ENCODE measurements at places on chromosomes 13 and 19.

GRCh38 chr19:35562336-35562735 lies 1.1 kb downstream of the ATP4A start:
- DNase-seq: no peak

DNA sequence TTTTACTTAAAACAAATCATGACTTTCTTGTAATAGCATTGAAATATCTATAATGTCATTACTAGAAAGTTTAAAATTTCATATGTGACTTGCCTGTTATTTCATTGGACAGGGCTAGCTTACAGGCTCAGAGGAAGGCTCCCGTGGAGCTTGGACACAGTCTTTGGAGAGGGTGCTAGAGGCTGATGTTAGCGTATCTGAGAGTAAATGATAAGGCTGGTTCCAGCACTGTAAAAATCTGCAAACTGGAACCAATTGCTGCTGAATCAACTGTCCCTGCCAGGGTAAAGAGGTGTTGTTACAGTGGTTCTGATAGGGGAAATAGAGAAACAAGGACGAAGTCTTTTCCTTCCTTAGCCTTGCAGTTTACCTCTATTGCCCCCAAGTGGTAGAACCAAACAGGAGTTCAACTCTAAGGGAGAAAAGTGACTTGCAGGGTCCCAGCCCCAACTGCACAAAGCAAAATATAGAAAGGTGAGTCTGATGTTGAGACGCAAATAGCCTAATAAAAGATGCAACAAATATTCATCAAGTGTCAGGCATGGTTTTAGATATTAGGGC lies 901.7 kb downstream of the DIAPH3 start:
- no peak for DNase-seq

- DNase-seq: peak; percentile 52
These were observed 58.1 kb upstream of the KLF2 start for GRCh38 chr19:16266586-16266942.

DNA sequence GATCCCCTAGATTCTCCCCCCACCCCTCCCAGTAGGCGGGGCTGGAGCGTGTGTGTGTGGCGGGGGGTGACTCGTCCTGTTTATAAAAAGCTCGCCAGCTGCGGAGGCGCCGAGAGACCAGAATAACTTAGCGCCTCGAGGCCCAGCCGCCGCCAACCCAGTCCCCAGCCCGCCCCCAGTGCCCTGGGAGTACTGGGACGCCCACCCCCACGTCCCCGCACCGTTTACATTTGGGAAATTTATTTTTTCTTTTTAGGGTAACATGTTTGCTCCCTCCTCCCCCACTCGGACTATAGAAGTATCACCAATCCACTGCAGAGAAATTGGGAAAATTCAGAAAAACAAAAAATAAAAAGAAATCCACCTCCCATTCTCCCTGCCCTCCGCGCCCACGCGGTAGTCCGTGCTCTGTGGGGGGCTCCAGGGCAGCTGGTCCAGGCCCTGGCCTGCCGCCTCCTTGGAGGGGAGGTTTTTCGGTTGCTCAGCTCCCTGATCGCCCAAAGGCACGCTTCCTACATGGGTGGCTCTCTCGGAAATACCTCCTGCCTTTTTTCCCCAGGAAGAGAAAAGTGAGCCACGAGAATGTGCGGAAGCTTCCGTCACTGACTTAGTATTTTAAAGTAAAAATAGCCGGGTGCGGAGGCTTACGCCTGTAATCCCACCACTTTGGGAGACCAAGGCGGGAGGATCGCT lies 1.5 kb upstream of the RAB3A start:
- DNase-seq: no peak

GRCh38 chr19:44346556-44346955 lies 9.9 kb downstream of the ZNF112 start:
- DNase-seq: no peak

GRCh38 chr19:4140237-4140711 lies 13.2 kb upstream of the CREB3L3 start:
- DNase-seq: no peak

DNA sequence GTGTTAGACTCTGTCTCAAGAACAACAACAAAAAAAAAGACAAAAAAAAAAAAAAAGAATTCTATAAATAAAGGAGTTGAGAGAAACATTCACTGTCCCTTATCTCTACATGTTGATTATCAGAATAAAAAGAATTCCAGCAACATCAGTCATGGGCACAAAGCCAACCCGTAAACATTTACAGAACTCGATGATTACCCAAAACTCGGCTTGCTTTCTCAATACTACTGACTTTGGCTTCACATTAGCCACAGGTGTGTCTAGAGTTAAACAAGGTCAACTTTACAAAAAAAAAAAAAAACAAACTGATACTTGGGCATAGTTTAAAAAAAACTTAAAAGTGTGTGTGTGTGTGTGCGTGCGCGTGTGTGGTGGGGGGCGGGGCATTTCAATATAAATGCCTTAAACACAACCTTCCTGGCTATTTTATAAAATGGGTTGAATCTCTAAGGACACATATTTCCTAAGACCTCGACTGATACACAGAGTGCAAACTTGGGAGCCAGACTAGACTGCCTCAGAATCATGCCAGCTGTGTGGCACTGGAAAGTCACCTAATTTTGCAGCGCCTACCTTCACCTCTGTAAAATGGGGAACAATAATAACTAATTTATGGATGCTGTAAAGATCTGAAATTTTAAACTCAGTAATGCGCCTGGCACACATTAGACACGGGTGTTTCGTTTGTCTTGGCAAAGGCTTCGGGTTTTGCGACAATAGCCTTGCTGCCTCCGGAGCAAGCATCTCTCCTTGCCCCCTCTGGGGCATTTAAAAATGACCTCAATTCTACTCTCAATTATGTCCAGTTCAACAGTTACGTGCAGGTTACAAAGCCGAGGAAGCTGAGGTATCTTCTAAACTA lies 922 bp downstream of the EBPL start:
- DNase-seq: no peak

Measured in CD8-positive, alpha-beta memory T cell (primary cell).